Lung (tissue), 17 donors: ENCODE measurements at places on chromosomes 13 and 19. TPM values are rescaled to one million over a fixed set of nuclear protein-coding genes. Genes with fewer than 3 reads are reported as not detected.

POU4F1 gene
- total RNA-seq: not detected

GRCh38 chr13:50125304-50125553 is 110.0 kb downstream of the KCNRG start:
- peaks cover 10% of the 10 kb centered on the region for H3K4me1 ChIP-seq
- no peak for DNase-seq
- H3K36me3 ChIP-seq: peaks cover 1% of the 10 kb centered on the region
- H3K27me3 ChIP-seq: peaks cover 21% of the 10 kb centered on the region
- H3K27ac ChIP-seq: peak overlapping the region; percentile 100

LILRB2 gene
- 44.7 TPM for total RNA-seq

DNA sequence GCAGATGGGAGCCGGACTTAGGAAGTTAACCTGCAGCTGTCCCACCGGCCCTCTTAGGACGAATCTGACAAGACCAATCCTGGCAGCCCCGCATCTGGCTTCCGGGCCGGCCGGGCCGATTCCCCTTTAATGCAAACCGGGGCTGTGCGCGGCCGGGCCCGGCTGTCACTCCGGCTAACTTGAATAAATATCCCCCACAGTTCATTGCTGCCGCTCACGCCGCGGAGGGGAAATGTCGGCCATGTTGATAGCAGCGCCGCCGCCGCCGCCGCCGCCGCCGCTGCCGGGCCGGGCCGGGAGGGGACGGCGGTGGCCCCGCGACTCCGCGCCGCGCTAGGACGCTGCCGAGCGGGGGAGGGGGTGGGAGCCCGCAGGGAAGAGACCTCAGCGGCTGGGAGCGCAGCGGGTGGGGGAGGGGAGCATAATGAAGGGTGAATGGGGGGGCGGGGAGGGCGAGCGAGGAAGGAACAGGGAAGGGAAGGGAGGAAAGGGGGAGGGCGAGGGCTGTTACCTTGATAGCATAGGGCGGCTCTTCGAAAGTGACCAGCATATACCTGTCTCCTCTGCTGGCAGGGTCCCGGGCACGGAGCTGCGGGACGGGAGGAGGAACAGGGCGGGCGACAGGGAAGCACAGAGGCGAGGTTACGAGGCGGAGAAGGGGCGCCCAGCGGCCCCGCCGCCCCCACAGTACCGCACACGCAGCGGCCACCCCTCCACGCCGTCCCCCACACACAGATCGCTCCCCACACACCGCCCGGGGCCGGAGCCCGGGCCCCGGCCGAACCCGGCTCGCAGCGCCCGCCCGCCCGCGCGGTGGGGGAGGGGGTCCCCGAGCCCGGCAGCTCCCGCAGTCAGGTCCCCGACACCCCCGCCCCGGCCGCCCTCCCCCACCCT is 1.1 kb downstream of the INTS6 start:
- H3K27me3 ChIP-seq: no peaks in the 10 kb centered on the region
- DNase-seq: peak; percentile 88
- H3K4me3 ChIP-seq: peak overlapping the region; percentile 94
- H3K4me1 ChIP-seq: no peaks in the 10 kb centered on the region
